Activated CD4-positive, alpha-beta T cell treated with anti-CD3 and anti-CD28 coated beads, Interleukin-2, amount 10 ng/mL, durations not matched to agents 7 days and 5 days (primary cell): ENCODE measurements at places on chromosomes 6 and 20. TPM values are rescaled to one million over a fixed set of nuclear protein-coding genes. Genes with fewer than 3 reads are reported as not detected.

IRF4 gene
- 126 TPM for total RNA-seq

FILIP1 gene
- total RNA-seq, result not detected

TSBP1 gene
- not detected for total RNA-seq

OR2B6 gene
- not detected for total RNA-seq

ECT2L gene
- total RNA-seq, result not detected

- DNase-seq, result no peak
Measured at GRCh38 chr6:27892649-27893058, 19.5 kb downstream of the OR2B2 start.

- DNase-seq, result no peak
Measured at GRCh38 chr6:70289299-70289698, 13.6 kb downstream of the COL9A1 start.

GRCh38 chr6:116364321-116364720 is 6.4 kb upstream of the DSE start:
- no peak for DNase-seq

DNA sequence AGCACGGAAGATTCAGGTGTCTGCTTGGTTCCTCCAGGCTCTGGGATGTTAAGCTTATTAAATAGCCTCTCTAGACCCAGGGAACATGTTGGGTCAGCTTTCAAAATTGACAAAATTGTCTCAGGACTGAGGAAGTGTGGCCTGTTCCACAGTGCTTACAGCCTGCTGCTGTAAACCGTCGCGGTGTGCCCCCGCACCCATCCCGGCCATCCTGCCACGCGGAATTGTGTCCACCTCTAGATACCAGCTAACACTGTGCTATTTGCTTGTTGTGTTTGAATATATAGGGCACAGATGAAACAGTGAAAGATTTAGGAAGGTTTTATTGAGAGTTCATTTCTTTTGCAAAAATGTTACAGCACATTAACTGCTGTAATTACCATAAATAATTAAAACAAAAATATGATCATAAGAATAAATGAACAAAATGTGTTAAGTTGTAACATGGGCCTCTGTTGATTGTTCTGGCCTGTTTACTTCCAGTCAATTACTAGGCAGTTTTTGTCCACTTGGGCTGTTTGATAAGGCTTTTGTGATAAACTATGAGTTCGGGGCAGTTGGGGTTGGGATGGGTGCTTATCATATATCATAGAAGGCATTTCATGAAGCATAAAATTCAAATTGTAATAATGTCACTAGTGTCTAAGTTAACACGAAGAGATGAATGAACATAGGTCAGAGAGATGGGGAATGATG is 77.4 kb downstream of the ARID1B start:
- no peak for DNase-seq

DNA sequence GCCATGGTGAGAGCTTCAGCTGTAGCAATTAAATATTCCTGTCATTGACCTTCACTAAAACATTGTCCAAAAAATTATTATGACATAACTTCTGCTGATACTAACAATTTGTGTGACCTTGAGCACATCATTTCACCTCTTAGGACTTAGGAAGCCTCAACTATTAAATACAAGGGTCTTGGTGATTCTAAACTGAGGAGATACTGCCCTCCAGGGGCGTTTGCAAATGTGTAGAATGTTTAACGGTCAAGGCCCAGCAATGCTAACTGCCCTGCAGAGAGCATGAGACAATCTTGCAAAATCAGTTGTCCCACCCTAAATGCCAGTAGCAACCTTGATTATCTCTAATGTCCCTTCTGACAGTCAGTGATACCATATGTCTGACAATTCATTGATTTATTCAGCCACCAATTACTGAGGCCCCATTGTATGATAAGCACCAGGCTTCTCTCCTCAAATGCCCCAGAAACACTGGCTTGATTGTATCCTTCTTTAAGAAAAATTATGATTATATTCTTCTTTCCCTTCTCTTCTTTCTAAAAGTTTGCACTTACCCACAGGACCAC is 284.1 kb upstream of the PLN start:
- no peak for DNase-seq

- DNase-seq, result no peak
Measured at GRCh38 chr20:57840066-57840465, 130.3 kb upstream of the PMEPA1 start.

DNA sequence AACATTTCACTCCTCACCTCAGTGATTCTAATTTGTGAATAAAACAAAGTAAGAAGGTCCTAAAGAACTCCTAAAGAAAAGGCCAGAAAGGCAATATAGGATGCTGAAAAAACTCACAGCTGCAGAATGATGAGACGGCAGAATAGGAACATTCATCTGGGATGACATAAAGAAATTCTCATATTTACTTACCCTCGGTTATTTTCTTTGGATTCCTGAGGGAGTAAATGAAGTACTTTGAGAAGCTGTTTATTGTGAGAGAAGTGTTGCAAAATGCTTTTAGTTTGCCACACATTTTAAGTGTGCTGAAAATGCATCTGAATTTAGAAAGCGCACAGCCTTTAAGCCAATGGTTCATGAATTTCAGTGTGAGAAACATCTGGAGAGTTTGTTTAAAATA is 35.7 kb upstream of the RBL1 start:
- DNase-seq, result no peak

- peak; percentile 6 for DNase-seq
Measured at GRCh38 chr20:39885975-39886649, 802.9 kb downstream of the MAFB start.

GRCh38 chr6:19864285-19864684 is 27.1 kb downstream of the ID4 start:
- DNase-seq, result no peak

DNA sequence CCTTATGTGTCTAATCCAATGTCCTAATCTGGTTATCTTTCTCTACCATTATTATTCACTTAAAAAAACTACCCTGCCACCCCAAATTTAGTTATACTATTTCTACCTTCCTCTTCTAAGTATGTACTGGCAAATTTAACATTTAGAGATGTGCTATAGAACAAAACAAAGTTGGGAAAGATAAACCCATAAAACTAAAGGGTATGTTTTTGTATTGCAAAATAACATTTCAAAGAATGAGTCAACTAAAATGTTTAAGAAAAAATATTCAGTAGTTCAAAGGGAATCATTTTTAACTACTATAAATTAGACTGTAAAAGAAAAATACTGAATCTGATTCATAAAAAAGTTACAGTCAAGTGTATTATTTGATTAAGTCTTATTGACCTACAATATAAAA is 103.0 kb downstream of the LMBRD1 start:
- no peak for DNase-seq

- DNase-seq, result no peak
Measured at GRCh38 chr20:3686867-3687321, 5.1 kb upstream of the ADAM33 start.

GRCh38 chr20:58930496-58930895 is 50.6 kb upstream of the NELFCD start:
- DNase-seq, result no peak

DNA sequence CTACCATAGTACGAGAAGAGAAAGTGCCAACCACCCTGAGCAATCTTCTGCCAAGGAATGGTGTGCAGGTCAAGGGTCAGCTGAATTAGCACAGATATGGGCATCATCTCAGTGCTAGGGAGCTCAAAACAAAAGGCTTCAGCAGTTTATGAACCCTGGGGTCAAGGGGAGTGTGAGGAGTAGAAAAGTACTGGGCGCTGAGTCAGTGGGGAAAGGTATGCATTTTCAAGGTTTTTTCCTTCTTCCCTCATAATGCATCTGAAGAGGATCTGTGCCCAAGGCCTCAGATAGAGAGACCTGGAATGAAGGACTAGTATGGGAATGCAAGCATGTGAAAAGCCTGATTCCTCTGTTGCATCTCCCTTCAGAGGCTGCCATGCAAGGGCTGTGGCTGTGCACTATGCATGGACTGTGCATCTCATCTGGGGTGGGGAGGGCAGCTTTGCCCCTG is 81.7 kb downstream of the PERP start:
- DNase-seq, result no peak

- DNase-seq, result no peak
Measured at GRCh38 chr20:49380337-49380780, 102.1 kb downstream of the KCNB1 start.

GRCh38 chr20:58877976-58878360 is 25.5 kb downstream of the GNAS start:
- DNase-seq, result peak; percentile 65

GRCh38 chr6:16049168-16049567 is 79.7 kb upstream of the MYLIP start:
- DNase-seq, result no peak

- DNase-seq, result no peak
Measured at GRCh38 chr6:148671085-148671484, 75.7 kb upstream of the UST start.

GRCh38 chr20:62405981-62406513 is 1.0 kb downstream of the CABLES2 start:
- DNase-seq, result no peak

DNA sequence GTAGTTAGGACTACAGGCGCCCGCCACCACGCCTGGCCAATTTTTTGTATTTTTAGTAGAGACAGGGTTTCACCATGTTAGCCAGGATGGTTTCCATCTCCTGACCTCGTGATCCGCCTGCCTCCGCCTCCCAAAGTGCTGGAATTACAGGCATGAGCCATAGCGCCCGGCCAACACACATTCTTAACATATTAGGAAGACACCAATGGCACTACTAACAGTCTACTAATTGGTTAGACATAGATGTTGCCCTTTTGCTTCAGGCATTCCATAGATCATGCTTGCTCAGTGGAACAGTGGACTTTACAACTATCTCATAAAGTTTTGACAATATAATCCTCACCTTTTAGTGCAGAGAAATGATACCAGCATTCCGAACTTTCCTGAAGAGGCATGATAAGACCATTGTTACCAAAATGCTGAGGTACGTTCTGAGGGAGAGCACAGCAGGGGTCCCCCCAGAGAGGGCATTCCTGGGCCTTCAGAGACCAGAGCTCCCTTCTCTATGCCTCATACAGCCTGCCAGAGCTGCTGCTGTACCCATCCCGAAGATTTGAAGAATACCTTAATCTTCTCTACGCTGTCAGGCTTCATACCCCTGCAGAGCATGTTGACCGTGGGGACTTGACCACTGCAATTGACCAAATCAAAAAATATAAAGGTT is 89.4 kb downstream of the ECT2L start:
- no peak for DNase-seq
